ENCODE measurements at places on chromosomes 5 and 9.

DNA sequence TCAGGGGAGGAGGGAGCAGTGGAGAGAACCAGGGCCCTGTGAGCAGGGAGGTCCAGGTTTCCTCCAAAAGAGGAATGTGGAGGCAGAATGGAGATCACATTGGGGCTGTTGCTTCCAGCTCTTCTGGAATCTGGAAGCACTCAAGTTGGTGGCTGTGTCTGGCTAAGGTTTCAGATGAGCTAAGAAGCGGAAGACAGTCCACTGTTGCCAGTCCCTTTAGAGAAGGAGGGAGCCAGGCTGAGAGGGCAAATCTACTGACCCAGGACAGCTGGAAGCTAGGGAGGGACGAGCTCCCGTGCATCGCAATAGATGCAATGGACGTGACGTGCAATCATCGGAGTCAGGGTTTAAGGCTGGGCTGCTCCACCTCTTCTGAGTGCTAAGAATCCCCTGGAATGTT is 71.2 kb downstream of the TENT4A start:
- no peak for DNase-seq

GRCh38 chr5:177501874-177502678 is 4.7 kb upstream of the PDLIM7 start:
- peak; percentile 77 for DNase-seq

GRCh38 chr9:20087481-20087880 is 298.6 kb upstream of the SLC24A2 start:
- no peak for DNase-seq

- no peak for DNase-seq
Measured at GRCh38 chr9:4269872-4270271, 30.0 kb downstream of the GLIS3 start.

DNA sequence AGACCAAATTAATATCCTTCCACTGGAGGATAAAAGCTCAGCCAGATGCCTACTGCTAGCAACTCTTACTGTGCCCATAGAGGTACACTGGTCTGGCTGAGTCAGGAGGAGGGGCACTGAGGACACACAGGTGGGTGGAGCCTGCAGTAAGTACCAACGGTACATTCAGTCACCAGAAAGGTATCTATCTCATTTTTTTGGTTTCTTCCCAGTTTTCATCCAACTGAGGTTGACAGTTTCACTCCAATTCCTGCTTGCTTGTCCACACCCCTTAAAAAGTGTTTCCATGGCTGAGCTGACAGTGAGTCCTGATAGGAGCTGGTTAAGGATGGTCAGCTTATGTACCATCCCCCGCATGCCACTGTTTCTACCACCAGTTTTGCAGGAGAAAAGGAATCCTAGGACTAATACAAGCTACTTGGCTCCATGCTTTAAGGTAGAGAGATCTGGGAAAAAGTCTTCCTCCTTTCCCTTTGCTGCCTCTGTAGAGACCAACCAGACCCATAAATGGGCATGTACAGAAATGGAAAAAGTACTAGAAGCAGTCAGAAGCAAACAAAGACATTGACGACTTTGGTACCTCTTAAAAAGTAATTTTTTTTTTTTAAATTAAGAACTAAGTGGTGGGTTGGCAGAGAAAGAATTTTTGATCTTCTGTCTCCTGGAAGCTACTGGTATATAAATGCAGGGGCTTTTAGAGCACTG is 3.2 kb downstream of the ELL2 start:
- no peak for DNase-seq

DNA sequence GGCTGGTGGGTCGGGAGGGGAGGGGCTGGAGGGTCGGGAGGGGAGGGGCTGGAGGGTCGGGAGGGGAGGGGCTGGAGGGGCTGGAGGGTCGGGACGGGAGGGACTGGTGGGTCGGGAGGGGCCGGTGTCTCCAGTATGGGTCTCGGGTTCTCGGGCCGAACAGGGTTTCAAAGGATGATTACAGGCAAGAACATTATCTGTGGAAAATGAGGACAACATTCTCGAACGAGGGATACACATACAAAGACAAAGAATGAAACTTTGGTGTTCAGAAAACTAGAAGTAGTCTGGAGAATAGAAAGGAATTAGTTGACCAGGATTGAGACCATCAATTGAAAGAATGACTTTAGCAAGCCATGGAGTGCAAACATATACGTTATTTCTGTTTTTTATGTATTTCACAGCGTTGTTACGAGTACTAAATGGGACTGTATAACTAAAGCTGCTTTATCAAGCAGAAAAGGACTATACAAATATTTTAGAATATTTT is 360 bp upstream of the ZCCHC10 start:
- DNase-seq: no peak

- no peak for DNase-seq
Measured at GRCh38 chr9:14066831-14067230, 247.1 kb downstream of the NFIB start.

DNA sequence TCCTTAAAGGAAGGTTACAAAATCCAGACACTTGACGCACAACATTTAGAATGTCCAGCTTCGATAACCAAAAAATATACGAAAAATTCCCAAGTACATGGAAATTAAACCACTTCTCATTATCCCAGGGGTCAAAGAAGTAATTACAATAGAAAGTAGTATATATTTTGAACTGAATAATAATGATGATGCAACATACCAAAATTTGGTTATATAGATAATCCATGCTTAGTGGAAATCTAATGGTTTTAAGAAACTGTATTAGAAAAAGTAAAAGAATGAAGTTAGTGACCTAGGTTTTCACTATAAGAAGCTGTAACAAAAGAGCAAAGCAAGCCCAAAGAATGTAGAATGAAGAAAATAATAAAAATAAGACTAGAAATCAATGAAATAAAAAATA is 204.0 kb upstream of the PUM3 start:
- no peak for DNase-seq

DNA sequence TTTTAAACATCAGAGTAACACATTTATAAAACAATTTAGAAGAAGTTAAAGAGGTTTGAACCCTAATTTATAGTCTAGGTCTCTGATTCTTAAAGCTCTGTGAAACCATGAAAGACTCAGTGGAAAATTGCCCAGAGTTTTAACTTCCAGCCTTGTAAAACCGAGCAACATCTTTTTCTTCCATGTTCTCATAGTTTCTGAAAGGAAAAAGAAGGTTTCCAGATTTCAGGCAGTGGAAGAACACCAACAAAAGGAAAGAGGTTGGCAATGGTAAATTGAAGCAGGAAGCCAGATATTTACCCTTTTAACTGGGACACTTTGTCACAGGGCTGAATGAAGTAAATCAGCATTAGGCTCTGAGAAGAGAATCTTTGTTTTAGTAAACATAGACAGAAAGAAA is 1999.3 kb downstream of the MAT2B start:
- no peak for DNase-seq

GRCh38 chr5:41649659-41650058 is 139.3 kb upstream of the PLCXD3 start:
- no peak for DNase-seq

- no peak for DNase-seq
Measured at GRCh38 chr9:133490201-133490681, 11.3 kb upstream of the SLC2A6 start.

DNA sequence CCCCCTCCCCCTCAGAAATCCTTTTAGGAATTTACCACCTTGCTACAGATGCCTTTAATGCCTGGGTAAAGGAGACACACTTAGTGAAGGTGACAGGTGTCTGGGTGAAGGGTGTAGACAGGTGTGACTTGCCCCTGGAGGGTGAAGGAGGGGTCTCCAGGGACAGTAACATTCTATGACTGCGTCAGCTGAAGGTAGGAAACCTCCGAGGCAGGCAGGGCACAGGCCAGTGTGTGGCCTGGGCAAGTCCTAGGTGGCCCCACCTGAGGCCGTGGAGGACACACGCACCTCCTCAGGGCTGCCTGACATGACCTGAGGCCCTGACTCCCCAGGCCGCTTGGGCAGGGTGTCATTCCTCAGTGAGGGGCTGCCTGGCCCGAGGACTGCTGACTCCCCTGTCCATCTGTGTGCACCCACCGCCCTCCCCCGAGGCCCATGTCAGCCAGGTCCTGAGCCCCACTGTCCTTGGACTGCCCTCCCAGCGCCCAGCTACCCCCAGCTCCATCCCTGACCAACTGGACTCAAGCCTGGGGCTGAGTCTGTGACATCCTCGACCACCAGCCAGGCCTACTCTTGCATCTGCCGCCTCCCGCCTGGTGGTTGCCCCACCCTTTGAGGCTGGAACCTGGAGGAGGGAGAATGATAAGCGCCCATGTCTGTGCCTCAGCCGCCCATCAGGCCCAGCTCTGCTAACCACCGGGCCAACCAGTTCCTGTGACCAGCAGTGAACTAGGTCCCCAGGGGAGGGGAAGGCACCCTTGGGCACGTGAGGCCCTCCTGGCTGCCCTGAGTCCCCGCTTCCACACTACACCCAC is 18.4 kb downstream of the CARD19 start:
- no peak for DNase-seq

- DNase-seq: no peak
Measured at GRCh38 chr9:98964201-98964600, 20.5 kb downstream of the COL15A1 start.

- no peak for DNase-seq
Measured at GRCh38 chr5:7904170-7904569, 35.2 kb downstream of the MTRR start.

GRCh38 chr9:73892335-73892734 is 604.8 kb upstream of the RORB start:
- no peak for DNase-seq

- DNase-seq: no peak
Measured at GRCh38 chr5:19534751-19535150, 453.2 kb downstream of the CDH18 start.

- DNase-seq: no peak
Measured at GRCh38 chr9:129145841-129146292, 32.2 kb downstream of the IER5L start.

DNA sequence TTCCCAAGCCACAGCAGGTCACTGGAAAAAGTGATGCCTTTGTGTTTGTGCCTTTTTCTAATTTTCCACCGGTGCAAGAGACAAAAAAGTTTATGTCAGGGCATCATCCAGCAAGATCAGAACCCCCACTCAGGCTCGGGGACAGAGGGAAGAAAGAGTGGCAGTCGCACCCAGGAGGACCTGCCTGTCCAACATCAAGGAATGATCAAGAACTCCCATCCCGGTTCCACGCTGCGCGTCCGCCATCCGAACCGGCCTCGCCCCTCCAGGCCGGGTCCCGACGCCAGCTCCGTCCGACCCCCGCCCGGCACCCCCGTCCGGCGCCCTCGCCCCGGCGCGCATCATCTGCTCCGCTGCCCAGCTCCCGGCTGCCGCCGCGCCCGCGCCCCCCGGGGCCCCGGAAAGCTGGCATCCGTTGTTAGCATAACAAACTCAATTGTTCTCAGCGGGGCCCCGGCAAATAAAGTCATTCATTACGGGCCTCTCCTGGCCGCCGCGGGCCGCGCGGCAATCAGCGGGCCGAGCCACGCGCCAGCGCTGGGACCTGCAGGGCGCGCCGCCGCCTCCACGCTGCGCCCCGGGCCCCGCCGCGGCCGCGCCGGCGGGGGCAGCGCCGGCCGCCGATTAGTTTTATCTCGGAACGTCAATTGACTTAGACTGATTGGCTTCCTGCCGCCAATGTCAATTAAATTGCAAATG is 48.1 kb downstream of the PAX5 start:
- no peak for DNase-seq

DNA sequence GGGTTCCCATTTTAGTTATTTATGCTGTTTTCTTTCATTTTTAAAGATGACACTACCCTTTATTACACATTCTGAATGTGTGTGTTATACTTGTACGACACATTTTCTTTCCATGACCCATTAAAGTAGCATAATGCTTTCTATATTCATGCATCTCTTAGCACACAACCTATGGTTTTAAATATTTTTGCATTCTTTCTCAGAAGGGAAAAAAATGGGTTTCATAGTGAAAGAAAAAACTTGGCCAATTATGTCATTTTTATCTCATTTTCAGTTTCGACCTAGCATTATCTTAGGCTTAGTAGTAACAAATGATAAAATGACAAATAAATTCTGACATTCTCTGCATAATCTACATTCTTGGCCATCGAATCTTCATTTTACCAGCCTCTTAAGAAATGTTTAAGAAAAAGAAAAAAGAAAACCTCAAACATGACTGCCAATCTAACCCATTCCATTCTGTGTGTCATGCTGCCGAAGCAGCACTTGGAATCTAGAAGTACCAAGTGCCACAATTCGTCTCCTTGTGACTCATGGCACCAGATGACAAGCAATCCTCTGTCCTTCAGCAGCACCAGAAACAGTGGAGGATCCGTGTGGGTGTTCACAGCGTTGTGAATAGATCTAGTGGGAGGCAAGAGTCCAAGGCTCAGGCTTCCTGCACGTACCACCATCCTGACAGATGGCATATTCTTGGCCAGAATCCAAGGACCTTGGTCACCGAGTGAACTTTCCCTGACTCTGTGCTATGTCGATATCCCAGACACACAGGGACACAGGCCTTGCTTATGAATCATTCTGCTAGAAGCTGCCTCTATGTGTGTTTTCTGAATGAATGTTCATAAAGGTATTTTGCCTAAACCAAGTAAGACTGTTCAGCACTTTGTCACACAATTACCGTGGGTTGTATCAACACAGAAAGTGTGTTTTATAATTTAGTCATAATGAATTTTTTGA is 502.7 kb downstream of the NR2F1-AS1 start:
- DNase-seq: peak; percentile 3

- DNase-seq: no peak
Measured at GRCh38 chr5:108898257-108898656, 150.6 kb downstream of the FER start.

DNA sequence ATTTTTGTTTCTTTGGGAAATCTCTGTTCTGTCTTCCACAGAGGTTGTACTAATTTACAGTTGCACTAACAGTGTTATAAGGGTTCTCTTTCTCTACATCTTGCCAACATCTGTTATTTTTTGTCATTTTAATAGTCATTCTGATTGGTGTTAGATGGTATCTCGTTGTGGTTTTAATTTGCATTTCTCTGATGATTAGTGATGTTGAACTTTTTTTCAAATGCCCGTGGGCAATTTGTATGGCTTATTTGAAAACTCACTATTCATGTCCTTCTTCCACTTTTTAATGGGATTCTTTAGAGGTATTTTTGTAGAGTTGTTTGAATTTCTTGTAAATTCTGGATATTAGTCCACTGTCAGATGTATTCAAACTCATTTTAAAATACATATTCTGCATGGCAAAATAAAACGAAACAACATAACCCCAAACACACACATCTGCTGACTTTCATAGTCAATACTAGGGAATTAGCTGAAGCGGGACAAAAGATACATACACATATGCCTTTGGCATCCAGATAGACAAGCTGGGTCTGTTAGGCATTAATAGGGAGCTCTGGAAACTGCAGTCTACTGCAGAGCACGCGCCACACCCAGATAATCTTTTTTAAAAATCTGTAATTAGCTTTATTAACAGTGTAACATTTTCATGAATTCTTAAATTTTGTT is 5.8 kb upstream of the SPATA31C2 start:
- no peak for DNase-seq

DNA sequence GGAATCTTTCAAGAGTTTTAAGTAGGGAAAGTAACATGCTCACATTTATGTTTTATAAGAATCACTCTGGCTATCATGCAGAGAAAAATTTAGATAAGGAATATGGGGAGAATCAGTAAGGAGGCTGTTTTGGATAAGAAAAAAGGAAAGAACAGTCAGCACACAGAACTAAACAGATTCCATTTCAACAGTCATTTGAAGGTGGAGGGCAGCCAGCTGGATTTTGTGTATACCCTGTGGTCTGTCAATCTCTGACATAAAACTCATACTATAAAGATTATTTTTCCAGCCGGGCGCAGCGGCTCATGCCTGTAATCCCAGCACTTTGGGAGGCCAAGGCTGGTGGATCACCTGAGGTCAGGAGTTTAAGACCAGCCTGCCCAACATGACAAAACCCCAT is 64.2 kb downstream of the PCA3 start:
- no peak for DNase-seq
